DMS53 (cell line): ENCODE measurements at places on chromosomes 1 and 21.

- no peak for DNase-seq
These were observed 209.0 kb downstream of the DYRK1A start for GRCh38 chr21:37575580-37575979.

- DNase-seq: no peak
These were observed 38.3 kb downstream of the UBASH3A start for GRCh38 chr21:42441963-42442362.

DNA sequence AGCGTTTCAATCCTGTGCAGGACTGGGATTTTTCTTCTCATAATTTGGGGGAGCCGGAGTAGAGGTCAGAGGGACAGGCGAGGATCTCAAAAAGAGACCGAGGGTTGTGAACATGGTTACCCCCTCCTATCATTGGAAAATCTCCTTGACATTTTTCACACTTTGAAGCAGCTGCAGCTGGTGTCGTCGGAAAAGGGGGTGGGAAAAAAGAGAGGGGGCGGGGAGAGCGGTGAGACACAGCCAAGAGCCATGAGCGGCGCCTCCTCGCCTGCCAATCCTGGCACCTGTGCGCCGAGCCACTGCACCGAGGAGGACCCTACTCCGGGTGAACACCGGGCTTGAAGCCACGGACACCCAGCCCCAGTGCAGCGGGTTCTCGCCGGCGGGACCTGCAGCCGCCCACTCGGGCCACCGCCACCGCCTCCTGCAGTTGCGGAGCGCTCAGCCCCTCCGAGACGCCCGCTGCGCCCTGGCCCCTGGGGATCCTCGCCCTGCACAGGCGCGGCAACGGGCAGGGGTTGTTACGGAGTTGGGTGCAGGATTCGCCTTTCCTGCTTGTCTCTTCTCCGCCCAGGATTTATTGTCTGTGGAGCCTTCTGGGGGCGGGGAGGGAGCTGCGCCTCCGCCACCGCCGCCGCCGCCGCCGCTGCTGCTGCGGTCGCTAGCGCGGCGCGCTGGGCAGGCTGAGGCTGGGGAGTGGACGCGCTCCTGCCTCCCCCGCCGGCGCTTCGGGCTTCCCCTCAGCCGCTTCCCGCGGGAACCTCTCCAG lies at the start of gene LRRC7:
Gene LRRC7 (plus strand): TSS at position 271 of the 769 bp plus-strand sequence. CDS start 718 bp downstream, outside the sequence.
- peak; percentile 94 for DNase-seq

- peak; percentile 18 for DNase-seq
These were observed 33.3 kb upstream of the PGBD5 start for GRCh38 chr1:230459465-230459864.

DNA sequence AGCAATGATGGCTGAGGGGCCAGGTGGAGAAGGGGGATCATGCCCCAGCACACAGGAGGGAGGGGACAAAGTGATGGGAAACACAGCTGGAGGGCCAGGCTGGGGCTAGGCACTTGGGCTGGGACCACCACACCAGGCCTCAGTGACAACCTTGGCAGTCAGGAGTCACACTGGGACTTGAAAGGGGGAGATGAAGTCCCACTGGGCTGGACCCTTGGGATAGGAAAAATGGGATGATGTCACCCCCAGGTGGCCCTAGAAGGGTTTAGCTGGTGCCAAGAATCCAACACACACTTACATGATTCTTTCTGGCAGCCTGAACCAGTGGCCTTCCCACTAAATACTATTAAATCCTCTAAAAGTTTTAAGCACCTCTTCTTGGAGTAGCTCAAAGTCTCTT lies 17.1 kb downstream of the ZBTB17 start:
- DNase-seq: no peak

GRCh38 chr21:43874085-43874805 lies 9.2 kb downstream of the AGPAT3 start:
- DNase-seq: no peak

- DNase-seq: no peak
These were observed 4.0 kb upstream of the GJC2 start for GRCh38 chr1:228145463-228146416.

DNA sequence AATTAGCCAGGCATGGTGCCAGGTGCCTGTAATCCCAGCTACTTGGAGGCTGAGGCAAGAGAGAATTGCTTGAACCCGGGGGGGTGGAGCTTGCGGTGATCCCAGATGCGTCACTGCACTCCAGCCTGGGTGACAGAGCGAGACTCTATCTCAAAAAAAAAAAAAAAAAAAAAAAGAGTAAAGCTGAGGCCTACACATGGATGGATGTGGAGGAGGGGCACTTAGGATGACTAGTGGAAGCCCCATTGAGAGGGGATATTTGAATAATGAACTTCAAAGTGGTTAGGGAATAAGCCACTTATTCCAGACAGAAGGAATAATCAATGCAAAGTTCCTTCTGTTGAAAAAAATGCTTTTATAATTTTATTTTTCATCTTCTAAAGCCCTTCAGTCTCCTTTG lies 51.4 kb downstream of the PTBP2 start:
- no peak for DNase-seq

DNA sequence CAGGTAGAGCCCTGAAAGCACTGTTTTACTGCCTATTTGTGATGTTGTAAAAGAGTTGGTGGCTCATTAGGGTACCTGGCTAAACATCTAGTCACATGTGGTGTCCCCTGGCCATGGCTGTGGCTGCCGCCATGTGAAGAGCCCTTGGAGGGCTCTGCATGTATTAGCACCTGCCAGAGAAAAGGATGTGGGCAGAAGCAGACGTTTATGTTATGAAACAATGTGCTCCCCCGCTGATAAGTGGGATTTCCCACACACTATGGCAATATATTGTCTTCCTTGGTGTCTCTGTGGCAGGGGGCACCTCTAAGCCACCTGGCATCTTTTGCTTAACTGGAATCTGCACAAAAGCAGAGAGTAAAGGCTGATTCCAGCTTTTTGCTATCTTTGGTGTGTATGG lies 9.6 kb downstream of the TENT5C start:
- DNase-seq: peak; percentile 33

GRCh38 chr1:42266253-42267135 lies 68.5 kb downstream of the FOXJ3 start:
- peak; percentile 38 for DNase-seq

- DNase-seq: no peak
These were observed 114.9 kb downstream of the VPS13D start for GRCh38 chr1:12344596-12345349.

DNA sequence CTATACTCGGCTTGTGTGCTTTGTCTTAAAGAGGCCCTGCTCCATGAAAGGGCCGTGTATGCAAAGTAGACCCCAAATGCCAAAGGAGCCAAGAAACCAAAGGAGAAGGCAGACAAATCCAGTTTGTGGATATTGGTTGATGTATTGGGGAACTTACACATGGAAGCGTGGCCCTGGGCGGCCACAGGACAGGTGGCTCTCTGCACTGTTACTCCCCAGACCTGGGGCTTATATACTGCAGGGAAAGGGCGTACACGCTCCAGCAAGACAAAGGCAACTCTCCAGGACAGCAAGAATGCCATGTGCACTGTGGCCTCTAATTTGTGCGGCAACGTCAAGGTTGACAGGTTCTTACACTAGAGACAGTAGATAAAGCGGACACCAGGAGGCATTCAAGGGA lies 24.8 kb downstream of the RSPH1 start:
- DNase-seq: no peak

GRCh38 chr1:226497991-226498639 lies 50.4 kb upstream of the STUM start:
- DNase-seq: no peak

- DNase-seq: peak; percentile 55
These were observed 31.6 kb downstream of the SOX13 start for GRCh38 chr1:204104331-204105130.

DNA sequence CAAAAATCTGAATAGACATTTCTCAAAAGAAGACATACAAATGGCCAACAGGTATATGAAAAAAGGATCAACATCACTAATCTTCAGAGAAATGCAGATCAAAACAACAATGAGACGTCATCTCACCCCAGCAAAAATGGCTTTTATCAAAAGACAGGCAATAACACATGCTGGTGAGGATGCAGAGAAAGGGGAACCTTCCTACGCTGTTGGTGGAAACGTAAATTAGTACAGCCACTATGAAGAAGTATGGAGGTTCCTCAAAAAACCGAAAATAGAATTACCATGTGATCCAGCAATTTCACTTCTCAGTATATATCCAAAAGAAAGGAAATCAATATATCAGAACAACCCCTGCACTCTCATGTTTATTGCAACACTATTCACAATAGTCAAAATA lies 65.1 kb upstream of the ATP1B1 start:
- DNase-seq: no peak

GRCh38 chr1:106600626-106601025 lies 455.8 kb upstream of the PRMT6 start:
- no peak for DNase-seq

DNA sequence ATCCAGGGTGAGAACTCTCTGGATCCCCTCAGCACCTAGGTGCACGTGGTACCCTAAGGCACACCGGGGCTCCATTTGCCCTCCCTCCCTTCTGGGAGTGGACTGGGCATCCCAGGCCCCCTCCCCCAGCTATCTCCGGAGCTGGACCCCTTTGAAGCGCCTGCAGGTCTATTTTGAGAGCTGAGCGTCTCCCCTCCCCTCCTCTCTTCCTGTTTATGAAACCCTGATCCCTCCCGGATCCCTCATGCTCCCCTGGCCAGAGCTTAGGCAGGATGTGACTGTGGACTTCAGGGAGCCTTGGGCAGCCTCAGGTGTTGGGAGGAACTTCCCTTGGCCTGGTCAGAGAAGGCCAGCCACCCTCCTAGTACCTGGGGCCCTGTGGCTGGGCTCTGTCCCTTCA lies 10.2 kb downstream of the RPS6KA1 start:
- DNase-seq: no peak

- DNase-seq: no peak
These were observed 40.7 kb downstream of the CD2 start for GRCh38 chr1:116794804-116795481.

DNA sequence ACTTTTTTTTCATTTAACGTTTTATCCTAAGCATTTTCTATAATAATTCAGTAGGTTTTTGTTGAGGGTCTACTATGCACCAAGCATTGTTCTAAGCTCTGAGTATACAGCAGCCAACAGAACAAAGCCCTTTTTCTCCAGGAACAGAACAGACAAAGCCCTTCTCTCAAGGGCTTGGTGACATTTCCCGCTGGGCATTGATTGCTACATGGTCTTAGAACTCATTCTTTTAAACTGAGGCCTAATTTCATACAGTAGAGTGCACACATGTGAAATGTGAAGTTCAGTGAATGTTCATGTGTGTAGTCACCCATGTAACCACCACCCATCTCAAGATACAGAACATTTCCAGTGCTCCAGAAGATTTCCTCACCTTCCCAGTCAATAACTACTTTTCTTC lies 15.2 kb upstream of the PDIK1L start:
- no peak for DNase-seq

DNA sequence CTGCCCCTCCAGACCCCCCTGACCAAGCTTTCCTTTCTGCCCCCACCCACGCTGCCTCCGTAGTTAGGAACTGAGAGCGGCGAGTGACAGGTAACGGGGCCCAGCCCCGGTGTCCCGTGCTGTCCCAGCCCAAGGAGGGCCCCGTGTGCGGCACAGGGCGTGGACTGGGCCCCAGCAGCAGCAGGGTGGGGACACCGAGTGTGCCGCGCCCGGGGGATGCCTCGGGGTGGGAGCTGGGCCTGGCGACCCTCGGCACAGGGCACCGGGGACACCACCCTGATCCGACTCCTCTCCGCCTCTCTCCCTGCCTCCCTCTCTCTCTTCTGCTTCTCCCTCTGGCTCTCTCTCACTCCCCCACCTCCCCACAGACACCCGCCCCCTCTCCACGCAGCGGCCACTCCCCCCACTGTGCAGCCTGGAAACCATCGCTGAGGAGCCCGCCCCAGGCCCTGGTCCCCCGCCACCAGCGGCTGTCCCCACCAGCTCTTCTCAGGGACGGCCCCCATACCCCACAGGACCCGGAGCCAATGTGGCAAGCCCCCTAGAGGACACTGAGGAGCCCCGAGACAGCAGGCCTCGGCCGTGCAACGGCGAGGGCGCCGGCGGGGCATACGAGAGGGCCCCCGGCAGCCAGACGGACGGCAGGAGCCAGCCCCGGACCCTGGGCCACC lies 22.7 kb downstream of the PANK4 start:
- no peak for DNase-seq

DNA sequence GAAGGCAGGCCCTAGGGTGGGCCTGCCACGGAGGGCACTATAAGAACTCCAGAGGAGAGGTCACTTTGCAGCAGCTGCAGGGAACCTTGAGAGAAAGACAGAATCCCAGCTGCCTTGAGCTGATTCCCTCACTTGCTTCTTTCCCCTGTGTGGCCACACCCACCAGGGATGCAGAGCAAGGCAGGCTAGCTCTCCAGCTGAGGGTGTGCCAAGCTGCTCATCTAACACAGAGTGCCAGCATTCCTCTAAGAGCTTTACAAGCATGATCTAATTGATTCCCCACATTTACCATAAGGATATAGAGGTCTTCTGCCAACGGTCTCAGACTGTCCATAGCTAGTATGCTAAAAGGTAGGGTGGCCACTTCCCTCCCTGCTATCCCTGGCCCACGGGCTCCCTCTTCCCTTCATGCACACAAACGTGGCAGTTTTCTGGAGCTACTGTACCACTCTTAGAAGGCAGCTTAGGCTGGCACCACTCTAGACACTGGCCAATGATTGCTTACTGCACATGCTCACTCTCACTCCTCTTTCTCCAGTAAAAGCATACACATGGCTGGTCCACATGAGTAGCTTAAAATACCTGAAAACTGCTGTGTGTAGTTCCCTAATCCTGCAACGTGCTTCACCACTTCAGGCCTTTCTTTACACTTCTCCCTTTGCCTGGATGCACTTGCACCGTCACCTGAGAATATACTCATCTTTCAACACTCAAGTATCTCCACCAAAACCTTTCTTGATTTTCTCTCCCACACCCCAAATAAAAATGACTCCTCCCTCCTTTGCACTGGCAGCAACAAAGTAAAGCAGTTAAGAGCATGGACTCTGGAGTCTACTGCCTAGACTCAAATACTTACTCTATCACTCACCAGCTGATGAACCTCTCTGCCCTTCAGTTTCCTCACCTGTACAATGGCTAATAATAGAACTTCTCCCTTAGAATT lies 57.7 kb downstream of the DMAP1 start:
- DNase-seq: peak; percentile 44

GRCh38 chr1:8722366-8722765 lies 95.1 kb downstream of the RERE start:
- DNase-seq: no peak

- peak; percentile 64 for DNase-seq
These were observed 47.6 kb downstream of the PKN2 start for GRCh38 chr1:88731475-88732269.

DNA sequence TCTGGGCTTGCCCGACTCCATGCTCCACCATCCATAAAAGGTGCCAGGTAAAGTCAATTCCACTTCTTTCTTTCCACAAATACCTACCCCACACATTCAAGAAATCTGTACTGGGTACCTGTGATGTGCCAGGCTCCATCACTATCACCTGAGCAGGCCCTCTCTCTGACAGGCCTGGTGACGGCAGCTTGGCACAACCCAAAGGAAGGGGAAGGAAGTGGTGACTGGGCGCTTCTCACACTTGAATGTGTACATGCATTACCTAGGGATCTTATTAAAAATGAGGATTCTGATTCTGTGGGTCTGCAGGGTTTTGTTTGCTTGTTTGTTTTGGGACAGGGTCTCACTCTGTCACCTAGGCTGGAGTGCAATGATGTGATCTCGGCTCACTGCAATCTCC lies 7.5 kb downstream of the HTR1D start:
- DNase-seq: no peak

- DNase-seq: no peak
These were observed 63.5 kb upstream of the UBE2U start for GRCh38 chr1:64139877-64140276.

GRCh38 chr1:115107516-115108260 lies 18.4 kb upstream of the TSPAN2 start:
- DNase-seq: no peak

- peak; percentile 99 for DNase-seq
These were observed 4.9 kb upstream of the CAPN2 start for GRCh38 chr1:223707256-223708000.
